ENCODE measurements at places on chromosomes 12 and 14.

GRCh38 chr14:42441615-42442014, 834.9 kb downstream of the LRFN5 start:
- no peak for DNase-seq

GRCh38 chr14:53273671-53274072, 120.5 kb upstream of the DDHD1 start:
- no peak for DNase-seq

DNA sequence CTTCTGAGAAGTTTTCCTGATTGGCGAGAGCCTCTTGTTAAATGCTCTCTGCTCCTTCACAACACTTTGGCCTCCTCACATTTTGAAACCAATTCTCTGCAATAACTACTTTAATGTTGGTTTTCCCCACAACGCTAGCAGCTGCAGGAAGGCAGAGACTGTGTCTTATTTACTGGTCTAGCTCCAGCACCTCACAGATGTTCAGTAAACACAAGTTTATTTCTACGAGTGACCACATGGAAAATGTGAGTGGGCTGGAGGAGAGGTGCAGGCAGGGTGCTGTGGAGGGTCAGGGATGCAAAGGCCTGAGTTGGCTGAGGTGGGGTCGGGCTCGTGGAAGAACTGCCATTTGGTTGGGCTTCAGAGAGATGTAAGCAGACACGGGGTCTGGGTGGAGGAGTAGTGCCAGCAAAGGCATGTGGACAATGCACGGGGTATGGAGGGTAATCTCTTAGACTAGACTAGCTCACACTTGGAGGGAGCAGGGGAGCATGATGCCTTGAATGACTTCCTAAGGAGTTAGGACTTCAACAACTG, 117.4 kb upstream of the RTL1 start:
- DNase-seq: no peak

DNA sequence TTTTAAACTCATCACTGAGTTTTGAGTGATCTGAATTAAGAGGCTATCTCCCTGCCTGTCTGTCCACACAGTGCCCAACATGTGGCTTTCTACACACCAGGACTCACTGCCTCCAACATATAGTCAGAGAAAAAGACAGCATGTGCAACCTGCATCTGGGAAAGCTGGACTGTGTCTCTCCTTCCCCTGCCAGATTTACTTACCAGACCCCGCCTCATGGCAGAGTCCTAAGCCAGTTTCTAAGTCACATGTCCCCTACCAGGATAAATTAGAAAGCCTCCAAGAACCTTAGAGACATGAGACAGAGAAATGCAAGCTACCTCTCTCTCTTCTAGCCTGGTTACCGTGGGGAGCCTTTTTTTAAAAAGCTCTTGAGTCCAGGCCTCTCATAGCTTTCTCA, 2.7 kb upstream of the HDAC7 start:
- no peak for DNase-seq

GRCh38 chr14:31205681-31206535, 1.7 kb downstream of the HECTD1 start:
- DNase-seq: no peak

GRCh38 chr12:52049286-52049685, 2.0 kb upstream of the NR4A1 start:
- no peak for DNase-seq

GRCh38 chr14:99587460-99588278, 16.3 kb downstream of the CCDC85C start:
- no peak for DNase-seq

DNA sequence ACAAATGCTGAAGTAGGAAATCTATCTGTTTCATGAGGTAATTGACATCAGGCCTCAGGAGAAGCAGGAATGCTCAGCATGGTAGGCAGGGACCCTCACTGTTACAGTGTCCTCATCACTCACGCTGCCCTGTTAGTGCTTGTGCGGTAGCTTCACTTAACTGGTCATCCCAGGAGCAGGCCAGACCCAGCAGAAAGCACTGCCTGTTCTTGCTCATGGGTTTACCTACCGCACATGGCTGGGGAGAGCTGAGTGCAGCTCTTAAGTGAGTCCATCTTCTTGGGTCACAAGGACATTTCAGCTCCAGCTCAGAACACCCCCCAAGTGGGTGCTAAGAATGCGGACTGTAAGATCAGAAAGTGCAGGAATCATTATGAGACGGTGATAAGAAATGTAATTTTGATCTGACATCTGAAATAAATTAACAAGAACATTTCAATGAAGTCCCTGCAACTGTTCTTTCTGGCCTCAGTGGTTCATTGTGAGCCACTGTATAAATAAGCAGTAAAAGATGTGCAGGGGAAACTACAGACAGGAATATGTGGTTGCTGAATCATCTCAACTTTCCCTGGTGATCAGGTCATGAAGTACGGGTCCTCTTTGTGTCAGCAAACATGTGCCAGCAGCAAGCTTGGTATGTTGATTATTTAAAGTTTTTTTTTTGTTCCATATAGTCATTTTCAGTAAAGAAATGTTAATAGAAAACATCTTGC, 757.7 kb upstream of the TMEM132C start:
- no peak for DNase-seq

GRCh38 chr12:121676190-121676589, 6.7 kb upstream of the MORN3 start:
- no peak for DNase-seq

All from activated CD8-positive, alpha-beta memory T cell treated with anti-CD3 and anti-CD28 coated beads for 1 hour (primary cell).